GM23338 (cell line): ENCODE measurements at places on chromosomes 3 and 15. TPM values are rescaled to one million over a fixed set of nuclear protein-coding genes. Genes with fewer than 3 reads are reported as not detected.

Gene CHAC1
- total RNA-seq = 112 and 124 TPM in 2 replicates

Gene PROS1
- 2.5 and 4.1 TPM in 2 replicates for total RNA-seq

Gene C3orf20
- total RNA-seq = not detected in 2 replicates

Gene GPR171
- not detected in 2 replicates for total RNA-seq

Gene SNX22
- 1.9 and 5.7 TPM in 2 replicates for total RNA-seq

Gene RTP1
- total RNA-seq = 4.4 and 5.9 TPM in 2 replicates

Gene TMEM39A
- total RNA-seq = 39.0 and 51.6 TPM in 2 replicates

Gene DZIP1L
- 11.4 and 19.5 TPM in 2 replicates for total RNA-seq

- DNase-seq = no peak
- H3K27ac ChIP-seq = no peak overlapping the region
- H3K4me1 ChIP-seq = no peaks in the 10 kb centered on the region
- no peaks in the 10 kb centered on the region for H3K27me3 ChIP-seq
Measured at GRCh38 chr15:77002954-77003912, 8.3 kb downstream of the PSTPIP1 start.

DNA sequence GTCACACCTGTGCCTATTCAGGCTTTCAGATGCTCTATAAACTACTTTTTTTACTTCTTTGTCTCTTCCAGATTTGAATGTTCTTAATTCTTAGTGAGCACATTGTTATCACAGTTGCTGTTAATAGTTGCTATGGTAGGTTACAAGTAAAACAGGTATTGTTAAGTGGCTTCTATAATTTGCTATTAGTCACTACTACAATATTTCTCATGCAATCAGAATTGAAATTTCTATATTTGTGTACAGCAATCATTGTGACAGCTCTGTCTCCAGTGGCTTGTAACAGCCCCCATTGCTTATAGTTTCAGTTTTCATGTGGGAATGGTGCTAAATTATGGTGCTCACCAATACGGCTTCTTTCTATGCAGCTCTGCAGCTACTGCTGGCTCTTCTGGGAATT lies 318.4 kb upstream of the GOLIM4 start:
- no peaks in the 10 kb centered on the region for H3K36me3 ChIP-seq
- H3K4me3 ChIP-seq = no peak overlapping the region
- H3K27me3 ChIP-seq = no peaks in the 10 kb centered on the region
- no peak overlapping the region for H3K27ac ChIP-seq
- DNase-seq = no peak

- peaks cover 5% of the 10 kb centered on the region; the same call in 1 of the 2 replicates for H3K4me1 ChIP-seq
- DNase-seq = no peak
- no peaks in the 10 kb centered on the region for H3K36me3 ChIP-seq
- H3K27me3 ChIP-seq = no peaks in the 10 kb centered on the region
- H3K27ac ChIP-seq = no peak overlapping the region
- no peak overlapping the region for H3K4me3 ChIP-seq
Measured at GRCh38 chr3:101229681-101230080, 90.7 kb downstream of the IMPG2 start.

DNA sequence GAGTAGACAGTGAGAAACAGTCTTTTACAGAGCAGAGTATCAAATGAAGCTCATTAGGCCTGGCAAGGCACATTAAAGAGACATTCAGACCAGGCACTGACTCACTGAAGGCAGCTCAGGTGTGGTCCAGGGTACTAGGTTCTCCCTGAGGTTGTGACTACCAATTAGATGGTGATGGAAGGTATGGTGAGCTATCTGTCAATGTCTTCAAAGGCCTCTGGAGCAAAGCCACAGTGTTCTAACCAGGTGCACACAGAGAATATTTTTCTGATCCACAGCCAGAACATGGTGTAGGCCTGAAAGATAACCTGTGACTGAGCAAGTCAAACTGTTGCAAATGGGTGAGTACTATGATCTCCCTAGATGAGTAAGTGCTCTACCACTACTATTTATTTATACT lies 51.5 kb downstream of the EOMES start:
- no peak overlapping the region for H3K27ac ChIP-seq
- H3K36me3 ChIP-seq = no peaks in the 10 kb centered on the region
- DNase-seq = no peak

- DNase-seq = no peak
- no peaks in the 10 kb centered on the region for H3K27me3 ChIP-seq
- H3K4me1 ChIP-seq = no peaks in the 10 kb centered on the region
- no peak overlapping the region for H3K4me3 ChIP-seq
- no peaks in the 10 kb centered on the region for H3K36me3 ChIP-seq
- no peak overlapping the region for H3K27ac ChIP-seq
Measured at GRCh38 chr3:114721864-114722263, 425.2 kb downstream of the ZBTB20 start.

DNA sequence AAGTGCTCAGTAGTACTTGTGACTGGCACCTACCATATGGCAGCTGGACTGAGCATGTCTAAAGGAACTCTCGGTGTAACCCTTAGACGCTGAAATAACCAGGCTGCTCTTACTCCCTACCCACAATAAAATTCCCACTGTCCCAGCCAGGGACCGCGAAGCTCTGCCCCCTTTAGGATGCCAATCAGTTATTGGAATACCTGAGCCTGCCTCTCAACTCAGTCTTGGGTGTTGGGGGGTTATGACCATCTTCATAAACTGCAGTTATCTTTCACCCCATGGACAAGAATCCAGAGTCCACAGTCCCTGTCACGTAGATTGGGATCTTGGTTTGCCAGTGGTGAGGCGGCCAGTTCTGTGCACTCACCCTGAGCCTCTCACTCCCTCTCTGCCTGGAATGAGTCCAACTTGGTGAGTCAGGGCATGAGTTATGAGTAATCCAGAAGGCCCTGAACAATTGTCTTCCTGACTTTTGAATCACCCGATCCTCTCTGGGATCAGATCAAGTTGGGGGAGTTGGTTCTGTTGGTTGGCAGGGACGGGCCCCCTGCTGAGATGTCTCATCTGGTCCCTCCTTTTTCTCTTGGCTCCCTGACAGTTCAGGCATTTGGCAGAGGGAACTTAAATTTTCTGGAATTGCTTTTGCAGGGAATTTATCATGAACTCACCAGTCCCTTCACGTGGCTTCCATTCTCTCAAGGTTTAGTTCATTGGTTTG lies 120.1 kb upstream of the UBE2E1 start:
- H3K4me3 ChIP-seq = no peak overlapping the region
- H3K27me3 ChIP-seq = no peaks in the 10 kb centered on the region
- no peak overlapping the region for H3K27ac ChIP-seq
- no peaks in the 10 kb centered on the region for H3K36me3 ChIP-seq
- peak; percentile 17 for DNase-seq

- DNase-seq = peak; percentile 26
- no peaks in the 10 kb centered on the region for H3K36me3 ChIP-seq
- no peak overlapping the region for H3K27ac ChIP-seq
- peak overlapping the region; percentile 89 for H3K4me3 ChIP-seq
- peaks cover 5% of the 10 kb centered on the region; the same call in 1 of the 2 replicates for H3K27me3 ChIP-seq
Measured at GRCh38 chr3:33115024-33115768, 1.4 kb downstream of the CRTAP start.

DNA sequence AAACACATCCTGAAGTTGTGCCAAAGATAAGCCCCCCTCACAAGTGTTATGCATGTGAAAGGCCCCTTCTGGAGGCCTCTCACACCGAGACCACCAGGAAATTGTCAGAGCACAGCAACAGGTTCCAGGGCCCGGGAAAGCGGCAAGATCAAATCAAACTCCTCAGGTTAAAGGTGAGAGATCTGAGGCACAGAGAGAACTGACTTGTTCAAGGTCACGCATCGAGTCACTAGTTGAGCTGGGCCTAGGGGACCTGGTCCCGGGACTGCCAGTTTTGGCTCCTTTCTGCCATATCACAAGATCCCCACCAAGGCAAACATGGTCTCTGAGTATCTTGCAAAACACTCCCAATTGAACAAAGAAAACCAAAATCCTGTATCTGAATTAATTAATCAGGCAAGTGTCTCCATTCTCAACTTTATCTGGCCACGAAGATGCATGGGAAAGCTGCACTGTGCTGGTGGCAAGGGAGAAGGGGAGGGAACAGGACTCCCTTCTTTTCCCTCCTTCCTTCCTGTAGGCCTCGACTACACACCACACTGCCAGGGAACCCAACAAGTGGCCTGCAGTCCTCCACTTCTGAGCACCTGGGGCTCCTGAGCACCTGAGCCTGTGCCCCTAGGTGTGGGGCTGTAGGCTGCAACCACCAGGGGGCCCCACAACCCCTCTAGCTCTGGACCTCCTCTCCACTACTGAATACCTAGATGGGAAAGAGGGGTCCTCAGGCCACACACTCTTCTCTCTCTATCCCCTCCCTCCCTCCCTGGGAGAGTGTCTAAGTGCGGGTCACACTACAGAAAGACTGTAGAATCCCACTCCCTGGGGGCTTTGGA lies 37.3 kb downstream of the ANP32A start:
- H3K4me1 ChIP-seq = peaks cover 27% of the 10 kb centered on the region
- no peaks in the 10 kb centered on the region for H3K27me3 ChIP-seq
- peaks cover 17% of the 10 kb centered on the region for H3K36me3 ChIP-seq
- no peak overlapping the region for H3K4me3 ChIP-seq
- H3K27ac ChIP-seq = 0 out of 2 replicates have a peak overlapping the region, but pooled peaks have one; percentile 59
- DNase-seq = peak; percentile 84

DNA sequence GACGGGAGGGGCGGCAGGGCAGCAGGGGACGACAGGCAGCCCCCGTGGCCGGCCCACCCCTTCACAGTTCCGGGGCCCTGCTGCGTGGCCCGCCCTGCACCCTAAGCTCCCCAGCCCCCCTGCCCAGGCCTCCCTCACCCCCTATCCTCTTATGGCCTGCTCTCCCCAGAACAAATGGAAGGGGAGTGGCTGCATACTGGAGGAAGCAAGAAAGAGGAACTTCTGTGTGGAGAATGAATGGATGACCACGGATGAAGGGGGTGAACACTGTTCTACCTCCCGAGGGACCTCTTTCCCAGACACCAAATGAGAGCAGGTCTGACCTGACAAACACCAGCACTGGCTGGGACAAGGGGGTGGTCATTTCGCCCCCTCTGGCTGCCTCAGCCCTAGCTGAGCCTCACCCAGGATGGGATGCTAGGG lies 25.0 kb downstream of the SEC61A1 start:
- H3K4me1 ChIP-seq = peaks cover 15% of the 10 kb centered on the region; the same call in 1 of the 2 replicates
- DNase-seq = no peak
- peak overlapping the region; percentile 68 for H3K4me3 ChIP-seq
- H3K36me3 ChIP-seq = peaks cover 2% of the 10 kb centered on the region; the same call in 1 of the 2 replicates
- no peak overlapping the region for H3K27ac ChIP-seq
